Stimulated activated CD4-positive, alpha-beta T cell treated with anti-CD3 and anti-CD28 coated beads, TNF-alpha, amount 100 ng/mL, for 1 hour (primary cell): ENCODE measurements at places on chromosomes 3 and 15.

GRCh38 chr15:101242999-101243336 lies 8.9 kb downstream of the CHSY1 start:
- DNase-seq, result no peak

DNA sequence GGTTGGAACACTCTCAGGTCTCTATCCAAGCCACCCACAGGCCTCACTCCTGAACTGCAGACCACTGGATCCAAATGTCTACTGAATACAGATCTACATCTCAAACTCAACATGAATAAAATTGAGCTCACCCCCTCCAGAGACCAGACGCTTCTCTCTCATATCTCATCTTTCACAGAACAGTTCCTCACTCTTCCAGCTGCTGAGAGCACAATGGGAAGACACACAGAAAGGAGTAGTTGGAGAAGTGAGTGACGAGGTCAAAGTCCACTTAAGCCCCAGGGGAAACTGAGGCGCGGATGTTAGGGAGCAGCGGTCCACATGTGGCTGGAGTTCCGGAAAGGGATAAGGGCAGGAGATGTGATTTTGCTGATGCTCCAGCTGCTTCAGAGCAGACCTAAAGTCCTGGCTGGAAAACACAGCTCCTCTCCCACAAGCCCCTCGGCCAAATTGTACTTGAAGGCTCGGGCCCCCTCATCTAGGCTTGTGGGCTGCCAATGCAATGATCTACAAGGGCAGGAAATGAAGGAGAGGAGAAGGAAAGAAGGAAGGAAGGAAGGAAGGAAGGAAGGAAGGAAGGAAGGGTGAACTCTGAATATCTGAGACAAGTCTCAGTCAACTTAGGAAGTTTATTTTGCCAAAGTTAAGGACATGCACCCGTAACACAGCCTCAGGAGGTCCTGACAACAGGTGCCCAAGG lies 211.2 kb upstream of the TLE3 start:
- DNase-seq, result no peak

GRCh38 chr3:102238362-102238761 lies 196.5 kb upstream of the ZPLD1 start:
- DNase-seq, result no peak

DNA sequence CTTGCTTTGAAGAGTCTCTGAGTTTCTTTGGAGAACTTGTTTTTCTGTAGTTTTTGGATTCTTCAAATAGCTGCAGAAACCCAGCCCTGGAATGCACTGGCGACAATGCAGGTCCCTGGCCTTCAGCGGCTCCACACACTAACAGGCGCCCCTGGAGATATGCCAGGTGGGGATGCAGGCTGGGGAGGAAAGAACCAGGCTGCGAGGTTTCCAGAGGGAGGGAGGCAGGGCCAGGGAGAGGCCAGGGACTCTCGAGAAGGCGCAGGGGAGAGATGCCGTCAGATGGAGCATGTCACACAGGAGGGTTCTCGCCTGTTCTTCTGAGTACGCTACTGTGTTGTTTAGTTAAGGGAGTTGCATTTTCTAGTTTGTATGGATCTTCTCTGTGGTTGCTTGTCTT lies 283.1 kb downstream of the GABRG3 start:
- DNase-seq, result no peak

GRCh38 chr3:22935040-22935439 lies 268.1 kb upstream of the UBE2E2 start:
- DNase-seq, result no peak

GRCh38 chr3:13186435-13186815 lies 113.2 kb upstream of the IQSEC1 start:
- DNase-seq, result no peak

GRCh38 chr3:169841171-169841570 lies 28.5 kb upstream of the LRRC34 start:
- no peak for DNase-seq

- no peak for DNase-seq
Measured at GRCh38 chr3:159798951-159799350, 189.7 kb upstream of the IL12A start.

GRCh38 chr3:179269152-179269707 lies 18.3 kb upstream of the KCNMB3 start:
- DNase-seq, result no peak

- DNase-seq, result no peak
Measured at GRCh38 chr3:40516201-40516600, 8.6 kb upstream of the ZNF621 start.

- DNase-seq, result no peak
Measured at GRCh38 chr3:184820525-184820924, 8.6 kb downstream of the VPS8 start.

DNA sequence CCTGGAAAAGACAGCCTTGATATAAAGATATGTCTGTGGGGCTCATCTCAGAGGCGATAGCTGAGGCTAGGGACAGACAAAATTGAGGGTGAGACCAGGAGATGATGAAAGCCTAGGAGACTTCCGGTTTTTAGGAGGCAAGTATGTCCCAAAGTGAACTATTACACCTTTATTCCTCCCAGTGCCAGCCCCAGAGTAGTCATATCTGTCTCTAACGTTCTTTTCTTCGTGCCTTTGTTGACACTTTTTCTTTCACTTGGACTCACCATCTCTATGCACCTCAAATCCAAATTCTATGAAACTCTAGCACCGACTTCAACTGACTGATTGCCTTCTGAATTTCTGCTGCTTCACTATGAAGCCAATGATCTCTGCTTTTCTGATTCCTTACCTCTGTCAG lies 93.8 kb upstream of the RASGRP1 start:
- DNase-seq, result no peak

GRCh38 chr3:124985349-124985748 lies 50.8 kb upstream of the MUC13 start:
- DNase-seq, result no peak
